ENCODE measurements at places on chromosomes 12 and 14. TPM values are rescaled to one million over a fixed set of nuclear protein-coding genes. Genes with fewer than 3 reads are reported as not detected.

The ERBB3 gene
- total RNA-seq: not detected

The GPR137C gene
- total RNA-seq: 0.53 TPM

The KERA gene
- total RNA-seq: not detected

The FAM181A gene
- not detected for total RNA-seq

The RFLNA gene
- total RNA-seq: 5.8 TPM

Data from thoracic aorta endothelial cell (primary cell).